ENCODE measurements at places on chromosomes 16 and 17. TPM values are rescaled to one million over a fixed set of nuclear protein-coding genes. Genes with fewer than 3 reads are reported as not detected.

Gene PKMYT1
- 0.44 TPM for total RNA-seq

Gene SMIM5
- 0.60 TPM for total RNA-seq

Gene RAMP2
- total RNA-seq: not detected

Gene MYL11
- total RNA-seq: 3.0 TPM

Gene PRR35
- total RNA-seq: not detected

Gene SGCA
- not detected for total RNA-seq

Gene CHST4
- total RNA-seq: not detected

Gene SCARF1
- 0.25 TPM for total RNA-seq

Data from CD8-positive, alpha-beta T cell (primary cell).